ENCODE measurements at places on chromosomes 7 and 10.

DNA sequence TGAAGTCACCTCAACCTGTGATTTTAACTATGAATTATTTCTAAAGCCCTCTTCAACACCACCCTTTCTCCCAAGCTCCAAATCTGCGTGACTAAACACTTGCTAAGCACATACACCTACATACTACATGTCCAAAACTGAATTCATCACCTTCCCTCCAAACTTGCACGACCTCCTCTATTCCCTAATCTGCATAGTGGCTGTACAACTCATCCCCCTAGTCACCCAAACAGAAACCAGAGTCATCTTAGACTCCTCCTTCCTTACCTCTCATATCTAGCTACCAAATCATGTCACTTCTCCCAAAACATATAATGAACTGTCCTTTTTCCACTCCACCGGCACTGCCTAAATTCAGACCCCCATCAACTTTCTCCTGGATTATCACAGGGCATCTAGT is 16.2 kb downstream of the ARHGAP21 start:
- no peak for DNase-seq

DNA sequence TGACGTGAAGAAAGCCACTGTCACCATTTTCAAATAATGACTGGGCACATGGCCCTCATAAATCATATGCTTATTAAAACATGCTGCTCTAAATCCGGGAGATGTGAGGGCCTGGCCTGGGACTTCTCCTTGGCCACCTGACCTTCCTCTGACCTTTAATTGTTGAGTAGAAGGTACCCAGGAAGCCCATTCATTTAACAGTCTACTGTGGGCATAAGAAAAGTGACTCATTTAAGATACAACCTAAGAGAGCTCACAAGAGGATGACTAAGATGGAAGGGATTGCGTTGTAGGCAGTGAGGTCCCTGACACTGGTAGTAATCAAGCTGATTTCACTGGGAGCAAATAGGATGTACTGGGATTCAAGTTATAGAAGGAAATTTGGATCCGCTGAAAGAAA is 203.4 kb upstream of the GPR26 start:
- DNase-seq, result no peak

DNA sequence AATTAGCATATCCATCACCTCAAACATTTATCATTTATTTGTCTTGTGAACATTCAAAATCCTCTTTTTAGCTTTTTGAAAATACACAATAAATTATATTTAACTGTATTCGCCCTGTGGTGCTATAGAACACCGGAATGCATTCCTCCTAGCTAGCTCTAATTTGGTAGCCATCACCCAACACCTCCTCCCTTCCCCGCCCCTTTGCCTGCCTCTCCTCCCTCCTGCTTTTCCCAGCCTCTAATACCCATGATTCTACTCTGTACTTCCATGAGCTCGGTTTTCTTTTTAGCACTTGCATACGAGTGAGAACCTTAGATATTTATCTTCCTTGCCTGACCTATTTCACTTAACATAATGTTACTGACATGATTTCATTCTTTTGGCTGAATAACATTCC is 80.1 kb downstream of the ANKRD26 start:
- no peak for DNase-seq

DNA sequence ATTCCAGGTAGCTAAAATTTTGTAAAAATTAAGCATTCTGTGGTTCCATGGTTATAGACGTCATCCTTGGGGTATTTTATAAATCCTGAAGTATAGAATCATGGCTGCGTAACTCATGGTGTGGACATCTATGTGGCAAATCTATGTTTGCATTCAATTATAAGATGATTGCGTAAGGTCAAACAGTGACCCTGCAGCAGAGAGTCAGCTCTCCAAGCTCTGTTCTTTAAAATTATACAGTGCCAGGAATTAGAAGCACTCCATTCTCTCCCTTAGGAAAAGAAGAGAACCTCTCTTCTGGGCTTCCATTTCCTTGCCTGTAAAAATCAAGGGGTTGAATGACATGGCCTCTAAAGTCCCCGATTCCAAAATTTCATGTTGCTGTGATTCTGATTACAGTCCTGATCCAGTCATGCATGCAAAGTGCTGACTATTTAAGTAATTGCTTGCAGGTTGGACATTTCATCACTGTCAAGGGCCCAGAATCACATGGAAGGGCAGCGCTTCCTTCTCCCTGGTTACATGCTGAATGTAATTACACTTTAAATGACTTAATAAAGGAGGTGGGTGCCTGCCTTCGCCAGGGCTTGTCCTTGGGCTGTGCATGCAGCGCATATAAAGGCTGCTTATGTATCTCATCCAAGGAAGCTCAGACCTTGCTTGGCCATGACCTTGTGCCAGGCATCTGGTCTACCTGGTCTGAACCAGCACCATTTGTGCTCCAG is 550.7 kb downstream of the TYW1 start:
- DNase-seq, result no peak

GRCh38 chr7:44103923-44104859 is at the start of gene AEBP1:
TSS of gene AEBP1 (plus strand) at chr7:44104345. CDS start at chr7:44104666, 321 bp downstream.
- no peak for DNase-seq

DNA sequence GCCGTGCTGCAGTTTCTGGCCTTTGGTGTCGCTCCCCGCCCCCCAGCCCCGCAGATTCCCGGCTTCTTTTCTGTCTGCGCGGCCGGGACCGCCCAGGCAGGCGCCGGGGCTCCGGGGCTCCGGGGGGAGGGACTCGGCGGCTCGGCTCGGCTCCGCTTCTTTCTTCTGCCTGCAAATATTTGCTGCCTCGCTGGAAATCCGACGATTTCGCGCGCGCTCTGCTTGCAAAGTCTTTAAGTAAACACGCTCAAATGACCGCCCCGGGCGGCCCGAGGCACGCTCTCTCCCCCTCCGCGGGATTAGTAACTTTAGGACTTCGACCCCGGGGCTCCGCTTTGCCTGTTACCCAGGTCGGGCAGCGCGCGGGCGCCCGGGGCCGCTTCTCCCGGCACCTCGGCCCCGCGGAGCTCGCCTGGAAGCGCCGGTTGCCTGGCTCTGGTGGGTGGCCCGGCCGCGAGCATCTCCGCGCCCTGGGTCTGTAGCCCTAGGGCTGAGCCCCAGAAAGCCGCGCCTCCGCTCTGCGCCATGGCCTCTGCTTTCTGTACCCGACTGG is 3.9 kb upstream of the GATA3 start:
- no peak for DNase-seq

GRCh38 chr7:101129603-101130117 is 2.8 kb downstream of the SERPINE1 start:
- no peak for DNase-seq

GRCh38 chr7:133419041-133419440 is 166.2 kb downstream of the EXOC4 start:
- DNase-seq, result no peak

DNA sequence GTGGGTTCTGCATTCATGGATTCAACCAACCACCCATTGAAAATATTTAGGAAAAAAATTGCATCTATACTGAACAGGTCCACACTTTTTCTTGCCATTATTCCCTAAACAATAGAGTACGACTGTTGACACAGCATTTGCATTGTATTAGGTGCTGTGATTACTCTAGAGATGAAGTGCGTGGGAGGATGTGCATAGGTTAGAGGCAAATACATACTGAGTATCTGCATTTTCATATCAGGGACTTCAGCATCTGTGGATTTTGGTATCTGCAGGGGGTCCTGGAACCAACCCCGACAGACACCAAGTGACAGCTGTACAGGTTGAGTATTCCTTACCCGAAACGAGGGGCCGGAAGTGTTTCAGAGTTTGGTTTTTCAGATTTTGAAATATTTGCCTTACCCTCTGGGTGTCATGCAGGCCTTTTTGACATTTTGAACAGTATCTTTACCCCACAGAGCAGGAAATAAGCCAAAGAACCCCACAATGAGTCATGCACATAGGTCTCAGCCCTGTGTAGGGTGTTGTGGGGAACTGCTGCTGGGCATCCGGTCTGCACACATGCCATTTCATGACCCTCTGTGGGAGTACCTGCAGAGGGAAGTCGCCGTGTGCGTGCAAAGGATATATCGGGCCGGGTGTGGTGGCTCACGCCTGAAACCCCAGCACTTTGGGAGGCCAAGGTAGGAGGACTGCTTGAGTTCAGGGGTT is 14.5 kb downstream of the NUDT5 start:
- DNase-seq, result peak; percentile 48

GRCh38 chr10:283916-284356 is 148.7 kb downstream of the ZMYND11 start:
- DNase-seq, result no peak

Data from activated CD4-positive, CD25-positive, alpha-beta regulatory T cell (primary cell).